Stimulated activated CD4-positive, alpha-beta T cell treated with anti-CD3 and anti-CD28 coated beads, Interleukin-15, amount 100 ng/mL, for 1 hour (primary cell): ENCODE measurements at places on chromosomes 11 and 22.

DNA sequence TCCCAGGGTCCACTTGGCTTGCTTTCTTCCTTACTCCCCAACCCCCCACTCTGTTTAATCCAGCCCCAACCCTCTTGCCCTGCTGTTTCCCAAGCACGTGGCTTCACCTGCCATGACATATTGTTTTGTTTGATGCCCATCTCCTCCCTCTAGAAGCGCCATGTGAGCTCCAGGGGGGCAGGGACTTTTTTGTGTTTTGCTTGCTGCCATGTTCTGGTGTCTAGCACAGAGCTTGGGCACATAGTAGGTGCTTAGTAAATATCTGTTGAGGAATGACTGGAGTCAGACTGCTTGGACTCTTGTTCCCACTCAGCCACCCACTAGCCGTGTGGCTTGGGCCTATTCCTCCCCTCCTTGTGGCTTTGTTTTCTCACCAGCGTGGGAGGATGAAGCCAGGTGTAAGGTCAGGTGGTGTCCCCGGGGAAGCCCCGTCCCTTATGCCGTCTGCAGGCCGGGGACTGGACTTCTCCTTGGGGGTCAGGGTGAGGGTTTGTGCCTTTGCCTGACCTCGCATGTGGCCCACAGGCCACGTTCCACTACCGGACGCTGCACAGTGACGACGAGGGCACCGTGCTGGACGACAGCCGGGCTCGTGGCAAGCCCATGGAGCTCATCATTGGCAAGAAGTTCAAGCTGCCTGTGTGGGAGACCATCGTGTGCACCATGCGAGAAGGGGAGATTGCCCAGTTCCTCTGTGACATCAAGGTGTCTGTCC, 3.8 kb downstream of the AIP start:
- no peak for DNase-seq

DNA sequence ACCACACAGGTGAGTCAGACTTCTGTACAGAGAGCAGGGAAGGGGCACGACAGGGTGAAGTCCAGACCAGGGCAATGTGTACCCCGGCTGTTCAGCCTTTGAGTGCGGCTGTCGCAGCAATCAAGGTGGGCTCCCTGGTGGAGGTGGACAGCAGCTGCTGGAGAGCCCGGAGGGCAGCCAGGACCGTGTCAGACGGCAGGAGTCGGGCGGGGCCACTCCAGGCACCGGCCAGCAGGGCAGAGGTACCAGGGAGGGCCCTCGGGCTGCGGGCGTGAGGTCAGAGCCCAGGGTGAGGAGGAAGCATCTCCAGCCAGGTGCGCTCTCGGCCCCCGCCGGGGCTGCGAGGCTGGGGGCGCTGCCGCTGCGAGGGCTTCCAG, 802 bp upstream of the PIM3 start:
- no peak for DNase-seq

GRCh38 chr11:63839508-63840355, 822 bp downstream of the MARK2 start:
- DNase-seq, result peak; percentile 10

DNA sequence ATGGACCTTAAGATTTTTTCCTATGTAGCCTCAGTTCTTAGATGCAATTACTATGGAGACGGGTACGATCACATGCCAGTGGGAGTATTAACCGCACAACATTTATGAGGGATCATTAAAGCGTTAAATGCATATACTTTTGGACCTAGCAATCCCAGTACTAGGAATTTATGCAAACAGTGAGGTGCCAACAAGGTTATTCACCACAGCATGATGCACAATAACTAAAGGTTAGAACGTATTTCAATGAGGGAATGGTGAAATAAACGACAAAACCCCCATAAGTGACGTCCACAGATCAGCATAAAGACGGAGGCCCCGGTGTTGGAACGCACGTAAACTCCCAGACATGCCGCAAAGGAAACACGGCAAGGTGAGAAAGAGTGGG, 539 bp downstream of the SIRT3 start:
- DNase-seq, result peak; percentile 48

DNA sequence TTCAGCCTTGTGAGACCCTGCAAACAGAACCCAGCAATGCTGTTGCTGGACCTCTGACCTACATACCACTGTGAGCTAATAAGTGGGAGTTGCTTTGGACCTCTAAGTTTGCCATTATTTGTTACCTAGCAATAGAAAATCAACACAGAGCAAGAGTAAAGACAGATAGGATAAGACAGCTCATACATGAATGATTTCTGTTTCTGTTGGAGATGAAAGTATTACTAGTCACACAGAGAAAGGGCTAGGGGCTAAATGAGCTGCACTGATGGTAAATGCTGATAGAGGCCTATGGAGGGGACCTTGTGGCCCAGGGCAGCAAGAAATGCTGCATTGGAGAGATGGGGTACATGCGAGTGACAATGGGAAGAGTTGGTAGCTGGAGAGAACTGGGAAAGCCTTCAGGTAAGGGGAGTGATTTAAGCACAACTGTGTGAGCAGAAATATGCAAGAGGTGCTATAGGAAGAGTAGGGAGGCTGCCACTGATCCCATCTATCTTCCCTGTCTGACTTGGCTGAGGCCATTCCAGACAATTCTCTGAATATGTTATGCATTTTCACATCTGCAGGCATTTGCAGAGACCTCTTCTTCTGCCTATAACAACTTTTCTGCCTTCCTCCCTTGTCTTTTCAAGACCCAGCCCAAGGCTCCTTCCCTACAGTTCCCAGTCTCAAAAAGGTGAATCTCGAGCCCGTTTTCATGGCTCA, 46.1 kb upstream of the SYN3 start:
- no peak for DNase-seq

- DNase-seq, result no peak
These were observed 9.2 kb upstream of the SERPIND1 start for GRCh38 chr22:20764729-20765128.

GRCh38 chr22:23514322-23515038, 65.6 kb downstream of the IGLL1 start:
- no peak for DNase-seq

DNA sequence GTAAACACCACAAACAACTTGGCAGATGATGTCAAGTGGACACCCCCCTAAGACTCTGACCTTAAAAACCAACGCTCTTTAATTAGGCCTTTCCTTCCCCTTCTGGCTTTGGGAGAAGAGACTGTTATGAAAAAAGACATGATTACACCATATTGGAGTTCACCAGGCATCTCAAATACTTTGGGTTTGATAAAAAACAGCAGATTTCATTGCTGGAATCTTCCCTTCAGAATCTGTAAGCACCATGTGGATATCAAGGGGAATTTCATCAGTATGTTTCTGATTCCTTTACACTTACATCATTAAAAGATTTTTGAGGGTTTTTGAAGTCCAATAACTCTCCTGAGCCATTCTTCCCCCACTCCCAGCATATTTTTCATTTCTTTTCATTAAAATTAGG, 85.6 kb downstream of the KIRREL3 start:
- no peak for DNase-seq

GRCh38 chr11:61961570-61962212, 5.7 kb downstream of the FTH1 start:
- DNase-seq, result no peak

- DNase-seq, result no peak
These were observed at the start of gene PYGM for GRCh38 chr11:64759722-64760719. PYGM (minus strand) TSS chr11:64759974; CDS start chr11:64759898, 76 bp downstream.

GRCh38 chr11:117681438-117681837, 115.6 kb downstream of the DSCAML1 start:
- DNase-seq, result no peak

DNA sequence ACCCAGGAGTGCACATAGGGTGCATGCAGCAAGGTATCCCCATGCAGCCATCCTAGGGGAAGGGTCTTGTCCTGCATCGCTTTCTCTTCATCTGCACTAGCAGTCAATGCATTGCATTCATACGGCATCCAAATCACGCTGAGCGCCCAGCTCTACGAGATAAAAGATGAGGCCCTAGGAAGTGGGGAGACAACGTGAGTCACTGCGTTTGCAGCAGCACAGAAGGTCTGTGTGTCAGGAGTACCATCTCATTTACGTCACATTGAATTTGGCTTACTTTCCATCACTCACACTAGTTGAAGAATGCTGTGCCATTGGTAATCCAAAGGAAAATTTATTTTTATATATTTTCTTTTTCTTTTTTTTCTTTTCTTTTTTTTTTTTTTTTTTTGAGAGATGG, 2.5 kb upstream of the ST14 start:
- no peak for DNase-seq

GRCh38 chr22:38900677-38901076, 28.7 kb upstream of the CBX6 start:
- DNase-seq, result no peak

DNA sequence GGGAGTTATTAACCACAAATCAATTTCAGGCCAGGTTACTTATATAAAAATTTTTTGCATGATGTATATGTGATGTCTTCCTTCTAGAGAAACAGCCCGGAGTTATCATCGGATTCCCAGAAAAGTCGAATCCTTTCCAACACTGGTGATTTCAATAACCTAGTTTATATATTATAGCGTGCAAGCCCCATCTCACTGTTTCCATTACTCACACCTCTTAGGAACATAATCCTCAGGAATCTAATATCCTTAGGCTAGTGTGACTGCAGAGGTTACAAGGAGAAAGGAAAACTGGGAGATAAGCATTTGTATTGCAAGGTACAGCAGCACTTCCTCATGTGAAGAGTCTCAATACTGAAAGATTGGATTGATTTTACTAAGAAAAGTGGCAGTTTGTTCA, 20.3 kb downstream of the ARHGAP20 start:
- no peak for DNase-seq

DNA sequence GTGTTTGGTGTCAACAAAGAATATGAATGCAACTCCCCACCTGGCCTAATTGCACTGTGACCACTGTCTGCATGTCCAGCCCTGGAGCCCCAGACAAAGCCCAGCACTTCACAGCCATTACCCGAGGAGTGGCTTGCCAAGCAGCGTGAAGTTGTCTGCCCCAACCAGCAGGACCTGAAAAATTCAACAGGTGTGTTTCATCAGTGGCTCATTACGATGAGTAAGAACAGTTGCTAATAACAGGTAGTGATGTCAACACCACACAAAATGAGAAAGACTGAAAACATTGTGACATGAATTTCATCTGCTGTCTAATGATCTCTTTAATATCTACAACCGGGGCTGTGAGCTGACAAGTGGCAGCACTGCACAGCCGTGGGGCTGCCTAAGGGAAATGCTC, 10.3 kb downstream of the MRPL21 start:
- no peak for DNase-seq

GRCh38 chr11:10540546-10540914, 457 bp downstream of the RNF141 start:
- DNase-seq, result no peak

DNA sequence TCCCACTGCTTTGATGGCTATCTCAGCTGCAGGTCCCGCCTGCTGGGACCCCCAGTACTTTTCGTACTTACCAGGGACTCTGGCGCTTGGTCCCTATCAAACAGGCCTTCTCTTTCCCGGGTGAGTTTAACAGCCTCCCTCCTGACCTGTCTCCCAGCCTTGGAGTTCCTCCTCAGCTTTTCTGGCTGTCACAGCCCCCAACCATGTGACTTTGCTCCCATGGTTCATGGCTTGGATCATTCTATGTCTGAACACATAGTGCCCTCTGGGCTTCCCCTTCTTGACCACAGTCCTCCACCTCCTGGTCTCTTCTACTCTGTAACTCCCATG, 56.9 kb downstream of the PARVA start:
- DNase-seq, result no peak

DNA sequence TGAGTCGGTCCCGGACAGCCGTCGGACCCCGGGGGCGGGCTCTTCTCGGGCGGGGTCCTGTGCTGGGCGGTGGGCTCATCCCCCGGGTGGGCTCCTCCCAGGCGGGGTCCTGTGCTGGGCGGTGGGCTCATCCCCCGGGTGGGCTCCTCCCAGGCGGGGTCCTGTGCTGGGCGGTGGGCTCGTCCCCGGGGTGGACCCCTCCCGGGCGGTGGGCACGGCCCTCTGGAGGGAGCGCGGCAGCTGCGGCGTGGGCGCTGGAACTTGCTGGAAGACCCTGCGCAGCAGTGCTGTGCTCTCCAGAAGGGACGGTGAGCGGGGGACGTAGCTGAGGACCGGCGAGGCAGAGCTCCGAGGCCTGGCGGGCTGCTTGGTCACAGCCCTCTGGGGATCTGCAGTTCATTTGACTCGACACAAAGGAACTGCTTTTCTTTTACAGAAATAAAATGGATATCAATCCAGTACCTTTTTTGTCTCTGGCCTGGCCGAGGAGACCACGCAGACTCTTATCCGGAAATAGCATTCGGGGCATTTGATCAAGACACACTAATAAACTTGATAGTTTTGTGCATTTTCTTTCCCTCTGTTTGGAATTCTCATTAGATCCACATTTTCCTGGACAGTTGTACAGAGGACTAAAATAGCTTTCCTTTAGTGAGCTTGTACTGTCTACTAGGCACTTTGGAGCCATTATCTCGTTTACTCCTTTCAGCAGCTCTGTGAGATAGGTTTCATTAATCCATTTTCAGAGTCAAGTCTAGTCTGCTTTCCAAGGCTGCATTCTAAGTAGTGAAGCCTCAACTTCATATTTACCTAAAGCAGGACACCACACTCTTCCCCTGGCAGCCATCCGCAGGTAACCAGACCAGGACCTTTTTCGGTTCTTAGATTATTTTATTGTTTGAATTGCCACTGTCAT, 812 bp downstream of the JAM3 start:
- DNase-seq, result no peak
